ENCODE measurements at places on chromosomes 3 and 15.

DNA sequence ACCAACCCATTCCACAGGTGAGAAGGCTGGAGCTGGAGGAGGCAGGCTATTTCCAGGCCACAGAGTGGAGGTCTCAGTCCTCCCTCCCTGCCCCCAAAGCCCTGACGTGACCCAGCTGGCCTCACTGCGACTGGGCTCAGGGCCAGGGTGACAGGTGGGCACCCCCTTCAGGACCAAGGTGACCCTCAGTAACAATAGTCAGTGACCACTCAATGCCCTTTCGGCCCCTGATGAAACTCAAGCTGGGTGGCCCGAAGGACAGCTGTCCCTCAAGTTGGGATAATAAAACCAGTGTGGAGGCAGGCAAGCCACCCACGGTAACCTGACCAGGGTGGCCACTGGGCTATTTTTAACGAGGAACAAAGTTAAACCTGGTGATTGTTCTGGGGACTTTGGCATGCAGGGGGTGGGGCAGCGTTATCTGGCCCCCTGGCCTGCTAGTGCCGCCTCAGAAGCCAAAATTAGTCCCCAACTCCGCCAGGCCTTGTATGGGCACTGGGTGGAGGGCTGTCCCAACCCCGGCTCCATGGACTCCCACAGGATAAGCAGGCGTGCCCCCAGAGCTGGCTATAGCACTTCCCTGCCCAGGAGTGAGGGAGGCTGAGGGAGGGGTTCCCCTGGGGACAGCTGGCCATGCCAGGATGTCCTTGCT lies 1.1 kb downstream of the TNNC1 start:
- no peak for DNase-seq

DNA sequence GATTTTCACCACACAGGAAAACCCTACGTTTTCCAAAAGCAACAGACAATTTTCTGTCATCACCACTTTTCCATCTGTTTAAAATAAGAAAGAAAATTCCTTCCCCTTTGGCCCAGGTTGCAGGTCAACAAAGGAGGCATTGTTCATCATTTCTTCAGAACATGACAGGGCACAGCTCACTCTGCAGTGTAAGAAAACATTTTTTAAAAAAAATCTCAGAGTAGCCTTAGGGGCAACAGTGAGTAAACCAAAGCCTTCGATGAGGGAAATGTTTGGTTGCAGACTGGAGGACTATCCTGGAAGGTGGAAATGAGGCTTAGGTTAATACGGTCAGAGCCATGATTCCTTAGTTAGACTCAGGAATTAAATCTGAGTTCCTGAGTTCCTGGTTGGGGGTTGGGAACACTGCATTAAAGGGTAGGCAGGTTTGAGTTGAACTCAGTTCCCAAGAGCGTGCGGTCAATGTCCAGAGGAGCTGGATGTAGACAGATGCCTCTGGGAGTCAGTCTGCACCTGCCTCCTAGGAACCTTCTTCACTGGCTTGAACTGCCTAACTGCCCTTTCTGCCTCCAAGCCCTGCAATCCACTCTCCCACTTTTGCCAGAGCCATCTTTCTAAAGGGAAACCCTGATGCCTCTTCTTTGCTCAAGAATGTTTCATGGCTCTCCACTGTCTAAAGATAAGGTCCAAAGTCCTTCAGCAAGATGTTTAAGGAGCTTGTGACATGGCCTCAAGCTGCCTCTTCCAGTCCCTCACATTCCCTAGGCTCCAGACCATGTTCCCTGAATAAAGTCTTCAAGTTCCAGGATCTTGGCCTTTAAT lies 3.3 kb upstream of the HES1 start:
- no peak for DNase-seq

GRCh38 chr15:33154351-33155166 lies 40.0 kb downstream of the FMN1 start:
- DNase-seq, result no peak

DNA sequence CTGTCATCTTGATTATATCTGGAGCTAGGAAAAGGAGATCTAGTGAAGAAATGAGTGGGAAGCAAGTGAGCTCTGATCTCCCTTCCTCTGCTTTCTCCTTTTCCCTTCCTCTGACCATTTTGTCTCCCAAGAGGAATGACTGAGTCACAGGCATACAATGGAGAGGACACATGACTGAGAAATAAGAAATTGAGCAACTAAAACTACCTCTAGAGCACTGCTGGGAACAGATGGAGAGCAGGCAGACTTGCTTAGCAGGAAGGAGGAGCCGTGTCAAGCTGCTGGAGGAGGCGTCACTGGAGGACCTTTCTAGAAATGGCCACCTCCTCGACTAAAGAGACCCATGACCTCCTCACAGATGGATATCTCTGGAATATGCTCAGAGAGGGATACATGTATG lies 66.9 kb upstream of the MYO5C start:
- DNase-seq, result no peak

DNA sequence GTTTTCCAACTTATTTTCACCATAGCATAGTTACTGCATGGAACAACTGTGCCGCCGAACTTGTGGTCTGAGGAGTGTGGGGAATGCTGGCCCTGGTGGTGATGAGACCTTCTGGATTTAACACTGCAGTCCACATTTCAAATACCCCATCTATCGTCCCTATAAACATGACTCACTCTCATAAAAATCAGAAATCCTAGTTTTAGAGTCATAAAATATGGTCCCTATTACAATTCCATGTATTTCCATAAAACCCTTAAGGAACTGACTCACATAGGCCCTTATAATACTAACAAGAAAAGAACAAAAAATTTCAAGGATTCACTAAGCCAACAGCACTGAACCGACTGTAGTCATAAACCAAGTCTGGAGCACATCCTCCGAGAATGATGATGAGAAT lies 147.2 kb downstream of the FOXP1 start:
- no peak for DNase-seq

- DNase-seq, result no peak
Measured at GRCh38 chr3:32048487-32049182, 57.8 kb upstream of the GPD1L start.

- peak; percentile 8 for DNase-seq
Measured at GRCh38 chr3:10600296-10600714, 94.9 kb upstream of the ATP2B2 start.

DNA sequence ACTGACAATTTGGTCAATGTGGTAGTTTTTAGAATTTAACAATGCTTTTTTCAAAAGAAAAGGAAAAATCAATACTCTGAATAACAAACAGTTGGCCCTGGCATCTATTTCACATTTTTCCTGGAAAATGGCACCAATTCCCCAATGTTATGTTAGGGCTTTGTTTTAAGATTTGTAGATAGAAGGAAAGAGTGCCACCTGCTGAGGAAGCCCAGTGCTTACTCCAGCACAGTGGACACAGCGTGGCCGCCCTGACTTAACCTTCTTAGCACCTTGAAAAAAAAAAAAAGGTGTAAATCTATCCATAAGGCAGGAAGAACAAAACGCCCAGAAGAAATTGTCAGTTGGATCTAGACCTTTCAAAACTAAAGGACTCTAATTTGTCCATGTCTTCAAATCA lies 110.7 kb upstream of the CNTN4 start:
- no peak for DNase-seq

- DNase-seq, result no peak
Measured at GRCh38 chr3:122697952-122698620, 17.4 kb downstream of the PARP14 start.

DNA sequence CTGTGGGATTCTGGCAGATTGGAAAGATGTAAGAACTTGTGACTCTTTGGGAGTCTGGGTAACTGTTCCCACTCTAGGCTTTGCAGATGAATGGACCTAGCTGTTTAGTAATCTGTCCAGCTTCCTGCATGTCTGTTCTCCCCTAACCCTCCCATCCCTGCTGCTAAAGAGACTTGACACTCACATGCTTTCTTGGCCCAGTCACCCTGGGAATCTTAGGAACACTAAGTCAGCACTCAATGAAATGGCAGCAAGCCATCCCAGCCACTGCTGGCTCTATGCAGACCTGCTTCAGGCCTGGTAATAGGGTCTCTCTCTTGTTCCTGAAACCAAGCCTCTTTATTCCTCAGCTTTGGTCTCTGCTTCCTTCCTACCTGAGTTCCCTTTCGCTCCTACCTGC lies 63.7 kb upstream of the THSD4 start:
- DNase-seq, result no peak

DNA sequence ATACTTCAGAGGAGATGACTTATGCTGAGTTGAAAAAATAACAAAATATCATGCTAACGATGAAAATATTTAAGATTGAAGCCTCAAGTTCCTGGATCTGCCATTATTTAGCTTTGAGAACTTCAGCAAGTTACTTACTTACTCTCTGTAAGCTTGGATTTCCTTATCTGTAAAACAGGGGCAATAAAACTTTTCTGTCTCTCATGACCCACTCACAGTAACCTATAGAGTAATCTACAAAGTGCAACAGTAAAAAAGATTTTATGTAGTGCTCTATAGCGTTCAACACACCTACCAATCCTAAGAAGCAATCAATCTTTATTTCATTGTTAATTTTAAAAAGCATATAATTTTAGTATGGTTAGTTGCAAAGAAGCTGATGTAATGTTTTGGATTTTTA lies 478.6 kb downstream of the ZIC1 start:
- no peak for DNase-seq

DNA sequence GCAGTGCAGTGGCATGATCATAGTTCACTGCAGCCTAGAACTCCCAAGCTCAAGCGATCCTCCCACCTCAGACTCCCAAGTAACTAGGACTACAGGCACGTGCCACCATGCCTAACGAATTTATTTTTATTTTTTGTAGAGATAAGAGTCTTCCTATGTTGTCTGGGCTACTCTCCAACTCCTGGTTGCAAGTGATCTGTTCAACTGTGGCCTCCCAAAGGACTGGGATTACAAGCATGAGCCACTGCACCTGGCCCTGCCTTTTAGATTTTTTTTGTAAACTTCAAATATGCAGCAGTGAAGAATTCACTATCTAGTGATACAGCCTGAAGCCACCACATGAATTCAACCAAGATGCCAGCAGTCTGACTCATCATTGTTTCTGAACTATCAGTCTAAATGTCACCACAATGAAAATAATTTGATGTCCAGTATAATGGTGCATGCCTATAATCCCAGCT lies 32.7 kb downstream of the UBXN7 start:
- DNase-seq, result no peak

DNA sequence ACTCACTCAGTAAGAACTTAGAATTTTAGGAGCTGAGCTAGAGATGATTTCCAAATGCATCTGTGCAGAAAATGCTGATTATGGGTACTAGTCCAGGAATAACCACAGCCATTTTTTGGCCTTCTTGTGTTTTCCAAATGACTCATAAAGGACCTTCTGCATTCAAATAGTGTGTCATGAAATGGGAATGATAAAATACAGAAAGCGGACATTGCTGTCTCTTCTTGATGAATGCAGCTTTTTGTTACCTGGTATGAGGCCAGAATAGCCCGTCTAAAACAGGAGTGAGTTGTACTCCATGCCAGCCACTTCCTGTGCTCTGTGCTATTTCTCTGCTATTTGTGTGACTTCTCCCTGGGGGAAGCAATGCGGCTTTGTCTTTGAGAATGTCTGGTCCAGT lies 20.5 kb upstream of the FRMD5 start:
- no peak for DNase-seq

DNA sequence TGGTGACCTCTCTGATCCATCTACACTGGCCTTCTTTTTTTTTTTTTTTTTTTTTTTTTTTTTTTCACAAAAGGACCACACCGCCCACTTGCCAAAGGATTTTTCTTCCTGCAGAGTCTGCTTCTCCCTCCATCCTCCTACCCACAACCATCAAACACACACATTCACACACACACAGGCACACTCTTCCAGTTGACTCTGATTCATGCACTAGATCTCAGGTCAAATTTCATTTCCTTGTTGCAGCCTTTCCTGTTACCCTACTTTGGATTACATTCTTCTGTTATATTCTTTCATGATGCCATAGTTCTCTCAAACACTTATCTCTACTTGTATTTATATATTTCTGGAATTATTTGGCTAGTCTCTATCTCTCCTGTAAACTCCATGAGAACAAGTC lies 133.9 kb downstream of the STAC start:
- DNase-seq, result no peak

GRCh38 chr15:39828374-39828931 lies 45.8 kb upstream of the FSIP1 start:
- peak; percentile 44 for DNase-seq

- no peak for DNase-seq
Measured at GRCh38 chr3:134642445-134643149, 8.2 kb downstream of the KY start.

- DNase-seq, result no peak
Measured at GRCh38 chr3:64152086-64152485, 73.2 kb downstream of the PRICKLE2 start.

DNA sequence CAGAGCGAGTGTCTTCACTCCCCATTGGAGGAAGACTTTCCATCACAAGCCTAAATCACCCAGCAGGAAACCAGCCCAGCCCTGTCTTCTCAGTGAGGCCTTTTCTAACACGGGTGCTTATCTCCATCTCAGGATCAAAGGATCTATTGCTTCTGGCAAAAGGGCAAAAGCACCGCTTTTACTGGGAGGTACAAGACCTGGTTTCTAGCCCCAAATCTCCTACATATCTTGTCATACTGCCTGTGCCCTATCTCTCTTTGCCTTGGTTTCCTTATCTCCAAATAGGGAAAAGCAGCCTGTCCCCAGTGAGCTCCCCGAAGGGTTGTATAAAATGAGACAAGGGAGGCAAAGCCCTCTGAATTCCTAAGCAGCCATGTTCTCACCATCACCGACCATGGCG lies 5.2 kb downstream of the GLB1 start:
- DNase-seq, result no peak

GRCh38 chr3:9198899-9199335 lies 50.5 kb downstream of the SRGAP3 start:
- no peak for DNase-seq

DNA sequence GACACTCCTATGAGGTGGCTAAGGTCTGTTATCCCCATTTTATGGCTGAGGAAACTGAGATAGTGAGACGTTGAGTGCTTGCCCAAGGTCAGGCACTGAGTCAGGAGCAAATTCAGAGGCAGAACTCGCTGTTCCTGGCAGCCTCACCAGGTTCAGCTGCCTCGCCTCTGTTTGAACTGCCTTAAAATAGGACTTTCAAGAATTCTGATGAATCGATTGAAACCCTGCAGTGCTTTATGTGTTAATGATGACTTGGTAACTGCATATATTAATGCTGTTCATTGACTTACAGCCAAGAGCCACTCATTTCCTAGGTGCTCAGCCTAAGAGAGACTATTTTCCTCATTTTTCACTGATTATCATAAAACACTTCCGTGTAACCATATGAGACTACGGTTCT lies 79.5 kb upstream of the BHLHE40 start:
- no peak for DNase-seq

DNA sequence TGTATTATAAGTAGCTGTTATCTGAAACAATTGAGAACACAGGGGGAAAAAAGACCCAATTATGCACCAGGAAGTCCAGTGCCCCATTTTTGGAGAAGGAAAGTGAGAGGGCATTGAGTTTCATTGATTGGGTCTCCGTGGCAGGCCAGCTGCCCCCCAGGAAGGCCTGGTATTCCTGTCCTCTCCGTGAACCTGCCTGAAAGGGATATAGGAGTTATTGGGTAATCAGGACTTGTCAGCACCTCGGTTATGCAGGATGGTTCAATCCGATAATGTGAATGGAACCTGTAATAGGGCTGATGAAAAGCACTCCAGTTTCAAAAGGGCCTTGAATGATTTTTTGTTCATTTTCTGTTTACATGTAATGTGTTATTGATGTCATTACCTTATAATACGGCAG lies 122.0 kb upstream of the RARB start:
- DNase-seq, result no peak

All from NCI-H2029 treated with DMSO at 0.1 percent for 48 hours (cell line).